Thyroid gland (tissue), 4 donors: ENCODE measurements at places on chromosomes 16 and 17.

DNA sequence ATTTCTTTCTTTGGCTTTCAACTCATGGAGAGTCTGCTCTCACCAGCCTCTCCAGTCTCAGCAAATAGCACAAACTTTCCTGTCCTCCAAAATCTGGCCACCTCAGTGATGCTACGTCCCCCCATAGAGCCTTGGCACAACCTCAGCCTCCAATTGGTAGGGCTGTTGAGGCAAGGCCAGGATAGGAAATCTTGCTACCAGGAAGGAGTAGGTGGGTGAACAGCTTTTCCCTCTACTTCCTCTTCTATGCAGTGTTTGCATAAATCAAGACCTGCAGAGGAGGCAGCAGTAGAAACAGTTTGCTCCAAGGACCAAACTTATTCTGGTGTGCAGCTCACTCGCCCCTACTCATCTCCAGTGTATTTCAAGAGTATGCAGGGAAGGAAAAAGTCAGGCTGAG, 701 bp upstream of the DPEP2 start:
- DNase-seq: no peak

GRCh38 chr16:49019831-49020230, 261.8 kb downstream of the CBLN1 start:
- DNase-seq: peak; percentile 85

DNA sequence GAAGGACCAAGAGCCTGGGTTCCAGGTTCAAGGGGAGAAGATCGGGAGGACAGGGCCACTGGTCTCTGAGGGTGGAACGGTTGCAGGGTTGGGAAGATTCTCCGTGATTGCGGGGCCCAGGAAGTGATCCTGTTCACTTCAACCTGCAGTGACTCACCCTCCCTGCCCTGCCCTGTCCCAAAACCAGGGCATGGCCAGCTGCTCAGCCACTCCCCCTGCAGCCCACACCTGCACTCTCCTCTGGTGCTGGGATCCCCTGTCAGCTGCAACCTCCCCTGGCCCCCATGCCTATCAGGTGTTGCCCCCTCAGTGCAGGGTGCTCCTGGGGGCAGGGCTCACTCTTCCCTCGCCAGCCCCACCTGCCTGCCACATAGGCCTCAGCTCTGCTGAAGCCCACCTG, 1.1 kb downstream of the RUNDC3A start:
- DNase-seq: no peak

- DNase-seq: no peak
These were observed 6.7 kb upstream of the C16orf95 start for GRCh38 chr16:87323727-87324410.

DNA sequence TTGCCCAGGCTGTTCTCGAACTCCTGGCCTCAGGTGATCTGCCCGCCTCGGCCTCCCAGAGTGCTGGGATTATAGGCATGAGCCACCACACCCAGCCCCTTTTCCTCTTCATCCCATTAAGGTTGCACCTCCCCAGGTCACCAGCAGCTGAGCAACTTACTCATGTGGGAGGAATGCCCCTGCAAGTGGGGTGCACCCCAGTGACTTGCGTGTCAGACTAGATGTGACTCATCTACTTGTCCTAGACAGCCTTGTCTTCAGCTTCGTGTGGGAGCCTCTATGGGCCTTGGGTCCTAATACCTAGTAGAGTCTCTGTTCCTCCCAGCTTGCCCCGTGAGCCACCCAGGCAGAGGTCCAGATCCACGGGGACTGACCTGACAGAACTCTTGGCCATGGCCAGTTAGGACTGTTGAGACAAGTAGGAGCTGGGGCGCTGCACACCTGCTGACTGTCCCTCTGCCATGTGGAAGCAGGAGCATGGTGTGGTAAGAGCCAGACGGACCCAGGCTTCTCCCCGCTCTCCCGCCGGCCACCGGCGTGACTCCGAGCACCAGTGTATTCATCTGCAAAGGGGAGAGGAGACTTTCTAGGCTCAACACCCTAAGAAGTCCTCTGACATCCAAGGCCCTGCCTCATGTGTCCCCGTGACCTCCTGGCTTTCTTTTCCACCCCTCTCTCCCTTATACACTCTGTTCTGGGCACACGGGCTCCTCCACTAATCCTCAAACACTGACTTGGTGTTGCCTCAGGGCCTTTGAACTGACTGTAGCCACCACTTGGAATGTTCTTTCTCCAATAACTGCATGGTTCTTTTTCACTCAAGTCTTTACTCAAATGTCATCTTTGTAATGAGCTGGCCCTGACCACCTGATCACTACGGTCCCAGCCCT, 11.6 kb upstream of the CBX4 start:
- no peak for DNase-seq

- DNase-seq: no peak
These were observed 11.4 kb upstream of the C16orf78 start for GRCh38 chr16:49362230-49362629.
